ENCODE measurements at places on chromosomes 7 and 10. TPM values are rescaled to one million over a fixed set of nuclear protein-coding genes. Genes with fewer than 3 reads are reported as not detected.

EMX2 gene
- not detected for total RNA-seq

AVPI1 gene
- total RNA-seq = 40.7 TPM

PTPN20 gene
- total RNA-seq = 3.9 TPM

CAMK2B gene
- total RNA-seq = 1.2 TPM

EPDR1 gene
- 22.7 TPM for total RNA-seq

TAC1 gene
- not detected for total RNA-seq

UNC5B gene
- total RNA-seq = 0.26 TPM

DNA sequence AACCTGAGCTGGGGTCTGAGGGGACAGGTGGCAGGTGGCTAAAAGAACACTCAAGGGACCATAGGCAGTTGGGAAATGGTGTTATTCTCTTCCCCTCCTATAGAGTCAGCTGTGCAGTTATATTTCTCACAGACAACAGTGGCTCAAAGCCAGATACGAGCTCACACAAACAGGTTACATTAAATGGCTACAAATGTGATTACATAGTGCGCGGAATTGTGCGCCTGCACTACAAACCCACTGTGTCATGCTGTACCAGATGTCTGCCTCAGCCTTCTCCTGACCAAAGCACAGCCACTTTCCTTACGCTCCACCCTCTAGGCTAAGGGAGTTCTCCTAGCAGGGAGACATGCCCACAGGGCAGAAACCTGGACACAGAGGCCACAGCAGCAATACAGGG is 387.2 kb downstream of the CNTNAP2 start:
- no peaks in the 10 kb centered on the region for H3K36me3 ChIP-seq
- no peak overlapping the region for H3K4me3 ChIP-seq
- no peaks in the 10 kb centered on the region for H3K27me3 ChIP-seq

- H3K27me3 ChIP-seq = no peaks in the 10 kb centered on the region
- no peaks in the 10 kb centered on the region for H3K36me3 ChIP-seq
- no peak overlapping the region for H3K4me3 ChIP-seq
- no peak for DNase-seq
- H3K4me1 ChIP-seq = peaks cover 45% of the 10 kb centered on the region
These were observed 121.7 kb downstream of the DOCK4 start for GRCh38 chr7:112084520-112084971.

DNA sequence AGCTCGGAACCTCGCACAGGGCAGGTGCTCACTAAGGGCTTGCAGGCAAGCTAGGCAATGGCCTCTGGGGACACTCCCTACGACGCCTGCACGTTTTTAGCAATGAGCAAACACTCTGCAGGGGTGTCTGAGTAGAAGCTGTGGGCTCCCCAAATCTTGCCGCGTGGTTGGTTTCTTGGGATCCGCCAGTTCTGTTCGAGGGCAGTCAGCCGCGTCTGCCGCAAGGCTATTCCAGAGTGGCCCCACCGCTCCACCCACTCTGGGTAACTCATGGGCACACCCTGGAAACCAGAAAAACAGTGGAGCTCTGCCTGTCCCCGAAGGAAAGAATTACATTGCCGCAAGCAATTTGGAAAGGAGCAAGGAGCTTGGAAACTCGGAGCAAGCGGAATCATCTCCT is 189.3 kb upstream of the LYZL2 start:
- no peaks in the 10 kb centered on the region for H3K27me3 ChIP-seq
- DNase-seq = no peak
- H3K36me3 ChIP-seq = no peaks in the 10 kb centered on the region
- peaks cover 14% of the 10 kb centered on the region for H3K4me1 ChIP-seq

- peaks cover 32% of the 10 kb centered on the region for H3K4me1 ChIP-seq
- H3K27me3 ChIP-seq = no peaks in the 10 kb centered on the region
- H3K27ac ChIP-seq = peak overlapping the region; percentile 66
- peak; percentile 94 for DNase-seq
These were observed 1174.6 kb upstream of the LRRTM3 start for GRCh38 chr10:65751218-65751617.

DNA sequence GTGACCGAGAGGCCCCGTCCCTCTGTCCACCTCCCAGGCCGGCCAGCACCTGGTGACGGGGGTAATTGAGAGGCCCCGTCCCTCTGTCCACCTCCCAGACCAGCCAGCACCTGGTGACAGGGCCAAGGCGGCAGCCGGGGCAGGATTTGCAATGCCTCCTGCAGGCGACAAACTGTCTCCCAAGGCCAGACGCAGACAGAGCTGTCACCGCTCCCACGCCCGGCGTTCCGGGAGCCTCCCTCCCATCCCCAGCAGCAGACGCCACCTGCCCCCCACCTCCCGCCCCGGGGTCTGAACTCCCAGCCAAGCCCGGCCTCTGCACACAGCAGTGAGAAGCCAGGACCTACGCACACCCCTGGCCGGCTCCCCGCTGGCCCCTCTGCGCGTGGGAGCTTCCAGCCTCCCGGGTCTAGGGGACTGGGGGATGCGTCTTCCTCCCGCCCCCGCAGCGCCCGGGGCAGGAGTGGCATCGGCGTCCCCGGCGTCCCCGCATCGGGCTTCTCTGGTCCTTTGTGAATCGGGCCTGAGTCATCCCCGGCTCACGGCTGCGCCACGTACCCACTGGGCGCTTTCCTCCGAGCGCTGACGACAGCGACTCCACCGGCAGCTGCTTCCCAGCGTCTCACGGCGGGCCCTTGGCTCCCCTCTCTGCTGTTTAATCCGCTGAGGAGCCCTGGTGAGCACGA is 95.1 kb upstream of the DIP2C start:
- peak overlapping the region; percentile 50 for H3K4me3 ChIP-seq
- no peaks in the 10 kb centered on the region for H3K27me3 ChIP-seq
- peak; percentile 64 for DNase-seq
- H3K4me1 ChIP-seq = no peaks in the 10 kb centered on the region
- no peak overlapping the region for H3K27ac ChIP-seq
- no peaks in the 10 kb centered on the region for H3K36me3 ChIP-seq

DNA sequence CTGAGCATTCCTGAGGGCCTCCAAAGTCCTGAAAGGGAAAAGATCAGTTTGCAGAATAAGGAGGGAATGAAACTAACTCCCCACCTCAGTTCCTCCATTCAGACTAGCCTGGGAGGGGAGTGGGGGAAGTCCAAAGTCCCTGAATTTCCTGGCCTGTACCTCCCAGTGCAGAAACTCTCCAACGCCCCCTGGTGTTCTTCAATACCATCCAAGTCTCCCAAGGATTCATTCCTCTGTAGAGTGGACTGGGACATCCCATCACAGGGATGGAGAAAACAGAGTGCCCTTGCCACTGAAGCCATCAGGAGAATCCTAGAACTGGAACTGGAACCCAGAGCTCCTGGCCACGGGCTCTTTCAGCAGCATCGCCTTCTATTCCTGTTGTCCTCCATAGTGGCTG is 1.6 kb upstream of the COL13A1 start:
- no peaks in the 10 kb centered on the region for H3K27me3 ChIP-seq
- H3K4me3 ChIP-seq = no peak overlapping the region
- no peak overlapping the region for H3K27ac ChIP-seq
- no peaks in the 10 kb centered on the region for H3K36me3 ChIP-seq
- DNase-seq = peak; percentile 93

GRCh38 chr7:116021237-116021636 is 9.3 kb downstream of the TFEC start:
- DNase-seq = no peak
- H3K27ac ChIP-seq = no peak overlapping the region
- no peaks in the 10 kb centered on the region for H3K4me1 ChIP-seq
- no peak overlapping the region for H3K4me3 ChIP-seq
- peaks cover 16% of the 10 kb centered on the region for H3K27me3 ChIP-seq

GRCh38 chr7:106026101-106026500 is 63.0 kb downstream of the CDHR3 start:
- H3K27me3 ChIP-seq = no peaks in the 10 kb centered on the region
- no peaks in the 10 kb centered on the region for H3K4me1 ChIP-seq
- DNase-seq = no peak
- no peaks in the 10 kb centered on the region for H3K36me3 ChIP-seq
- H3K4me3 ChIP-seq = no peak overlapping the region
